Naive B cell (primary cell): ENCODE measurements at places on chromosomes 2 and 18. TPM values are rescaled to one million over a fixed set of nuclear protein-coding genes. Genes with fewer than 3 reads are reported as not detected.
A peak's percentile ranks its signal among the peaks of the same experiment; 100 is the strongest.

DNA sequence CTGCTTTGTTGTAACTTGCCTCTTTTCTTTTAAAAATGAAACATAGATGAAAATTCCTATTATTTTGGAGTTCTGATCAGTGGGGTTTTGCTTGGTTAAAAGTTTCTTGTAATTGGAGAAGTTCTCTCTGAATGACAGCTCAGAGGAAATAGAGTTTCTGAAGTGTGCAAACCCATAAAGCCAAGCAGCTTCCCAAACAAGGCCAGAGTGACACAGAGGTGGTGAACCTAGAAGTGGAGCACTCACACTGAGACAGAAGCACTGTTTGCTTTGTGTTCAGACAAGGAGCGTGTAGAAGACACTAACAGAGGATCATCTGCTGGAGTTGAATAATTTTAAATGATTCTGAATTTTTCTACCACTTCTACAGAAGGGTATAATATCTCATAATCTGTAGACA lies 49.2 kb downstream of the FBXO48 start:
- H3K4me3 ChIP-seq: peak overlapping the region; percentile 74
- peaks cover 69% of the 10 kb centered on the region for H3K4me1 ChIP-seq
- H3K36me3 ChIP-seq: no peaks in the 10 kb centered on the region
- no peak for DNase-seq
- peak overlapping the region; percentile 71 for H3K27ac ChIP-seq

Gene SDC1
- polyA plus RNA-seq: not detected

GRCh38 chr2:50327906-50328305 lies 704.0 kb downstream of the NRXN1 start:
- H3K27ac ChIP-seq: no peak overlapping the region
- H3K4me3 ChIP-seq: no peak overlapping the region
- H3K27me3 ChIP-seq: no peaks in the 10 kb centered on the region
- no peaks in the 10 kb centered on the region for H3K4me1 ChIP-seq
- DNase-seq: no peak

GRCh38 chr2:196591621-196592022 lies 47.9 kb upstream of the CCDC150 start:
- no peak for DNase-seq
- peaks cover 75% of the 10 kb centered on the region for H3K27me3 ChIP-seq
- no peaks in the 10 kb centered on the region for H3K36me3 ChIP-seq

DNA sequence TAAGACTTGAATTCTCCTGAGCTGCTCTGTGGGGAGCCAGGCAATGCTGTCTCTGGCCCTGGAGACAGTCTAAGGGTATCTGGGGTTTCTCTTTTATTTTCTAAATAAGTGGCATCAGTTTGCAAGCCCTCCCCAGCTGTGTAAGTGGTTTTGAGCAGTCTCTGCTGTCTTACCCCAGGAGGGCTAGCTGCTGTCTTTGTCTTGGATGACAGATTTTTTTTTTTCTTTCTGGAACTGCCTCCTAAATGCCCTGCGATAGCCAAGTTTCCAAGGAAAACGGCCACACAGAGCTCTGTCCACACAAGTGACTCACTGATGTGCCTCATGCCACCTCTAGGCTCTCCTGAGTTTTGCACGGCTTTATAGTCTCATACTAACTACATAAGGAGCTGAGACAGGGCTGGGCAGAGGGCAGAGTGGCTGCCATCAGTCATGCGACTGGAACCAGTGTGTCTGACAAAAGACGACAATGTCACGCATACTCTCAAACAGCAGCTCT lies 37.2 kb upstream of the THOC1 start:
- H3K4me3 ChIP-seq: no peak overlapping the region
- peaks cover 4% of the 10 kb centered on the region for H3K27me3 ChIP-seq
- H3K4me1 ChIP-seq: no peaks in the 10 kb centered on the region
